Activated CD4-positive, CD25-positive, alpha-beta regulatory T cell treated with anti-CD3 and anti-CD28 coated beads, Interleukin-2, amount 50 U/mL, for 24 hours (primary cell): ENCODE measurements at places on chromosomes 6 and 20.

DNA sequence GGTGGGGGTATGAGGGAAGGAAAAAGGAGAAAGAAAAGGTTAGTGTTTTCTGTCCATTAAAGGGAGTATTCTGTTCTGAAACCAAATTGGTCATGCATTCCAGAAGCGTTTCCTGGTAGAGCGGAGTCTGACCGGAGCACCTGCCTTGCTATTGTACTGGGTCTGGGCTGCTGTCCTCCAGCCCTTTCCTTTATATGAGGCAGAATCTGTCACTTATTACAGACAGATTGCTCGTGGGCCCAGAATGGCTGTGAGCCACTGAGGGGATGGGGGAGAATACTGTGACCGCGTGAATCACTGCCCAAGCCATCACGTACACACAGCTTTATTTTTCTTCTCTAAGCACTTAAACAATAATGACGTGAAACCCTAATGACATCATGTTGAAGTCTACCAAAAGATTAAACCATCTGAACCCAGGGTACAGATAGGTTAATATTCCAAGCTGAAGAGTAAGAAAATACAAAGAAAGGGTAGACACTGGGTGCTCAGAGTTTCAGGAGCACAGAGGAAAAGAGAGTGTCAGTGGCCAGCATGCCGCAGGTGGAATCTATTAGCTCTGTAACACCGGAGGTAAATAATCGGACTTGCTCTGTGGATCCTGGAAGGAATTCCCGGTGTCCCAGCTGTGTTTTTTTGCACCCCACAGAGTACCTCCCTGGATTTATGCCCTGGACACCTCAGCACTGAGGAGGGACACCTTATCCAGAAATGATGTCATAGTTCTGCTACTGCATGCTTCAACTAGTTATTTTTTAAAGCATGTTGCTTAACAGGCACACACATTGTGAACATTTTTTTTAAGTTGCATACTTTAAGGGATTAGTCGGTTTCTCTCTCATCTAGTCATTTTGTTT is 573.3 kb downstream of the PKHD1 start:
- no peak for ATAC-seq

DNA sequence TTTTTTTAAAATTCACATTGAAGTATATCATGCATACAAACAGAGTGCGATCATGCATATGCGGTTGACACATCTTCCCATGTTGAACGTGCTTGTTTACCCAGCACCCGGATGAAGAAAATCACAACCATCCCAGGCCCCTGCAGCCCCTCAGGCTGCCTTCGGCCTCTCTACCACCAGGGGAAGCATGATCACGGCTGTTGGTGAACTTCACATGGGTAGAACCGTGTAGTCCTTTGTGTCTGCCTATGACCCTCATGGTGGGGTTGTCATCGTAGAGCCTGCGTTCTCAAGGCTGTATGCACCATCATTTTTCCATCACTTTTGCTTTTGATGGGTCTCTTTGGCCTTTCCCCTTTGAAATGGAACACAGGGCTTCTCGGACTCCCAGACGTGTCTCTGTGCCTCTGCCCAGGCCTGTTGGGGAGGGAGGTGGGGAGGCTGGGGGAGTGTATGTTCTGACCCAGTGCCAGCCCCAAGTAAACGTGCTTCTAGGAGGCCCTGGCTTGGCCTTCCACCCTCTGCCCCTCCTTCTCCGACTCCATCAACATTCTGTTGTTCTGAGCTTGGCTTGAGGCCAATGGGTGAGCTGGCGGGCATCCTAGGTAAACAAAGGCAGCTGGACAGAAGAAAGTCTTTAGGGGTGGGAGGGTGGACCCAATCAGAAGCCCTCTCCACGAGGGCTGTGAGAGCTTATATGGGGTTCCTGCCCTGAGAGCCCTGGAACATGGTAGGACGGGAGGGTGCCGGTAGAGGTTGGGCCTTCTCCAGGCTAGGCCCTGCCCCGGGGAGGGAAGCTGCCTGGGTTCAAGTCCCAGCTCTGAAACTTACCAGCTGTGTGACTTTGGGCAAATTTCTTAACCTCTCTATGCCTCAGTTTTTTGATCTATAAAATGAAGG is 39.7 kb downstream of the TGM2 start:
- no peak for ATAC-seq

DNA sequence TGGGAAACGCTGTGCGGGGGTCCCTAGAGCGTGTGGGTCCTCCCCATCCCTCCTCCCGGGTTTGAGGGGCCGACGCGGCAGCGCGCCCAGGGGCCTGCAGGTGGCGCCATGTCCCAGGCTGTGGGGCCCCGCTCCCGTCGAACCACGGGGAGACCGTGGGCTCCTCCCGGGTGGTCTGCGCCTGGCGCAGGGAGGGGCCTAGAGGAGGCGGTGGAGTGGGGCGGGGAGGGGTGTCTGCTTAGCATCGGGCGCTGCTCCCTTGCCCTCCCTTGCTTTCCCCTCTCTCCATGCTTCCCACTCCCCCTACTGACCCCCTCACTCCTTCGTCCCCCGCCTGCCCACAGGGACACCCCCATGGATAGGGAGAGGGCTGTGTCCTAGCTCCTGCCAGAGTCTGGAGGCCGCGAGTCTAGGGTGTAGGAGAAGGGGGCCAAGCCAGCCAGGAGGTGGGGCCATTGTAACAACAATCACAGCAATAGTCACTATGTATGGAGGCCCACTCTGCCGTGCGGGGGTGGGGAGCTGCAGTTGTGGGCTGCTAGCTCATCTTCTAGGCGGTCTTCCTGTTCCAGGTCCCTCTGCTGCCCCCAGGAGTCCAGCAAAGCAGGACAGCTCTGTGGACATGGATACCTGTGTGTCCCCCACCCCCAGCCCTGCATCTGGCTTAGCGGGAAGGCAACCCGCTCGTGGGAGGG is 51.7 kb downstream of the CHMP4B start:
- no peak for ATAC-seq

GRCh38 chr20:49393803-49394202 is 88.7 kb downstream of the KCNB1 start:
- ATAC-seq, result no peak

GRCh38 chr6:131107151-131107550 is 28.1 kb upstream of the AKAP7 start:
- ATAC-seq, result no peak

DNA sequence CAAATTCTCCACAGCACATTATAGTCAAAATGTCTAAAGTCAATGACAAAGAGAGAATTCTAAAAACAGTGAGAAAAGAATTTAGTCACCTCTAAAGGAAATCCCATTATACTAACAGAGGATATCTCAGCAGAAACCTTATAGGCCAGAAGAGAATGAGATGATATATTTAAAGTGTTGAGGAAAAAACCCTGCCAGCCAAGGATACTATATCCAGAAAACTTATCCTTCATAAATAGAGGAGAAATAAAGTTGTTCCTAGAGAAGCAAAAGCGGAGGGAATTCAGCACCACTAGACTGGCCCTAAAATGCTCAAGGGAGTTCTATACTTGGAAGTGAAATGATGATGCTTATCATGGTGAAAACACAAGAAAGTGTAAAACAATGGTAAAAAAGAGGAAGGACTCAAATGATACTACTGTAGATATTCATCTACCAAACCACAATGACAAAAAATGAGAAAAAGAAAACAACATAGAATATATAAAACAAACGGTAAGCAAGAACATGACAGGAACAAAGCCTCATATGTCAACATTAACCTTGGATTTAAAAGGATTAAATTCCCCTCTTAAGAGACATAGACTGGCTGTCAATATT is 16.7 kb downstream of the GPRC6A start:
- no peak for ATAC-seq

GRCh38 chr6:69796642-69797390 is at the start of gene LMBRD1:
Gene LMBRD1 (minus strand): TSS chr6:69797010. CDS start chr6:69796881, 129 bp downstream.
- peak; percentile 98 for ATAC-seq

- ATAC-seq, result no peak
Measured at GRCh38 chr20:47125508-47125757, 230.8 kb downstream of the EYA2 start.

- no peak for ATAC-seq
Measured at GRCh38 chr20:10221021-10221420, 2.4 kb downstream of the SNAP25 start.

DNA sequence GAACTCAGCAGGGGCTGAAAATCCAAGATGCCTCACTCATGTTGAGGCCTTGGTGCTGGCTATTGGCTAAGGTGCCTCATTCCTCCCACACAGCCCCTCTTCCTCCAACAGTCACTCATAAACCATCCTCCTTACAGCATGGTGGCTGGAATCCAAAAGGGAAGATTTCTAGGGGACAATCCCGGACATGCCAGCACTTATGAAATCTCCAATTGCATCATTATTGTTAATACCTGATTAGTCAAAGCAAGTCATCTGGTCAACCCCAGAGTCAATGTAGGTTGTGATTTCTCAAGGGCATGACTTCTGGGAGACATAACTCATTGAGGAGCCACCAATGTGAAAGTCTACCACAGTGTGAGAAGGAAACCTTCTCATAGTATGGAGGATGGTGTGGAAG is 506.6 kb upstream of the NOX3 start:
- ATAC-seq, result no peak

DNA sequence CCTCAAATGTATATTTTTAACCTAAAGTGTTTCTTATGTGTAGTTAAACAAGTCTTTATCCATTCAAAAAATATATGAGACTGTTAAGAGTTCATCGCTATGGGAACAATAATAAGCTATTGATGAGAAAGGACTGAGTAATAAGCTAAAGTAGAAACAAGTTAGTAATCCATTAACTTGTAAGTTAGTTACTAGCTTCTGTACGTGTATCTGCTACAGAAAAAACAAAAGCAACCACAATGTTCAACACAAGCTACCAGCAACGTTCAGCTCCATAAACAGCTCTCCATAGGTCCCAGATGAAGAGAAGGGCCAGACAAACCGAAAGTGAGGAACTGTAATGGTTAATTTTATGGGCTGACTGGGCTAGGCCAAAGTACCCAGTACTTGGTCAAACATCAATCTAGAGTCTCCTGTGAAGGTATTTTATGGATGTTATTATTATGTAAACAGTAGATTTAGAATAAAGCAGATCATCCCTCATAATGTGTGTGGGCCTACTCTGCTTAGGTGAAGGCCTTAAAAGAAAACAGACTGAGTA is 33.8 kb upstream of the FAM135A start:
- ATAC-seq, result no peak

DNA sequence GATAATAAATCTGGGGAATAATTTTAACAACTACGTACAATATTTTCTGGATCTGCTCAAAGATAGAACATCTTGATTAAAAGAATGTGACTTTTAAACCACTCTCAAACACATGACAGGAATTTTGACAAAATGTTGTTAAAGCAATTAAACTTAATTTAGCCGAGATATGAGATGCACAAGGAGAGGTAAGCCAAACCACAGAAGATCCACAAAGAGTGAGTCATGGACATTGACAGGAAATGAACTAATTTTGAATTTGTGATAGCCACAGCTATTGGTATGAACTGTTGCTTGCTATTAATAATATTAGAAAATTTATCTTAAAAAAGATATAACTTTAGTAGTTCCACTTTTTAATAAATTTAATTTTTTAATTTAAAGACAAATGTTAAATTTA is 27.8 kb upstream of the VGLL2 start:
- no peak for ATAC-seq

DNA sequence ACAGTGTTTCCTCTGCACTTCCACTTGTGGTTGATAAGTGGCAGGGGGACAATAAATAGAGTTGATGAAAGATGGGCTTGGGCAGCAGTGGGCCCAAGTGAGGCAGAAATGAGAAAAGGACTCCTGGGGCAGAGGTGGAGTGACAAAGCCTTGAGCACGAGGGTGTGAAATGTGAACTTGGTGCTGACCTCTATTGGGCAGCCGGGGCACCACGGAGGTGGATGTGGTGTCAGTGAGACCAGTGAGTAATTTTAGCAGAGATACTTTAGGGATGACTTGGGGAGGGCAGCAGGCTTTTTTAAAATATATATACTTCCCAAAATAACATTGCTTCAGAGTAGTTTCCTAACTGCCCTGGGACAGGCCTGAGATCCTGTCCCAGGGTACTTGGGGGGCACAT is 30.6 kb upstream of the MYLK2 start:
- ATAC-seq, result no peak
